ENCODE measurements at places on chromosomes 11 and 22. TPM values are rescaled to one million over a fixed set of nuclear protein-coding genes. Genes with fewer than 3 reads are reported as not detected.

DNA sequence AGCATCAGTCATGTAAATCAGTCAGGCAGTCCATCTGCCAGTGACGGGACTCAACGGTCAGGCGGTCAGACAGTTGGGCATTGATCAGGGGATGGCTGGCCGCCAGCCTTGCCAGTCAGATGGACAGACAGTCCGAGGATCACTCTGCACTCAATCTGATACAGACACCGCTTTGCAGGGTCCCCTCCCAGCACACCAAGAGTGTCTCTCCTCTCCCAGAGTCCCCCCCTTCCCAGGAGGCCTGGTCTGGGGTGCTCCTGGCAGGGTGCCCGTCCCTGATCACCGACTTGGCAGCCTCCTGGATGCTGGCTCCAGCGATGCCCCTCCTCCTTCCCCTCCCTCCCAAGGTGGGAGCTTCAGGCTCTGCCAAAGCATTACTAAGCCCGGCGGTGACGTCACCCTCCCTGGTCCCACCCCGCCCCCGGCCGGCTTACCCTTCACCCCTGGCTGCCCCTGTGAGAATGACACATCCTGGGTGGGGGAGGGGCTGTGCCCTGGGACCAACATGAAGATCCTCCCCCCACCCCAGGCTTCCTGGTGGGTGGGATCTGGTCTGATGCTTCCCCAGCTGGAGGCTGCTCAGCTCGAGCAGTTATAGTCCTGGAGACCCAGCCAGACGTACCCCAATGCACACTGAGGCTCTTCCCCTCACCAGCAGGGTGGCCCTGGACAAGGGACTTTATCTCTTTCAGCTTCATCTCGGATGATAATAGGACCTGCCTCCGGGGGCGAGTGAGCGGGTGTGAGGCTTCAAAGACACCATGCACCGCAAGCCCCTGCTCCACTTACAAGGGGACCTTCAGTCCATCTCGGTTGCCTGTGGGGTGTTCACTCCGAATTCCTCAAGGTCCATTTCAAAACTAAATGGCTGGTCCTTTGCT is 69.2 kb downstream of the CD82 start:
- DNase-seq: peak; percentile 47

GRCh38 chr11:11626128-11626527 is 4.3 kb upstream of the GALNT18 start:
- no peak for DNase-seq

GRCh38 chr11:12845739-12846358 is 163.3 kb upstream of the RASSF10 start:
- DNase-seq: no peak

DNA sequence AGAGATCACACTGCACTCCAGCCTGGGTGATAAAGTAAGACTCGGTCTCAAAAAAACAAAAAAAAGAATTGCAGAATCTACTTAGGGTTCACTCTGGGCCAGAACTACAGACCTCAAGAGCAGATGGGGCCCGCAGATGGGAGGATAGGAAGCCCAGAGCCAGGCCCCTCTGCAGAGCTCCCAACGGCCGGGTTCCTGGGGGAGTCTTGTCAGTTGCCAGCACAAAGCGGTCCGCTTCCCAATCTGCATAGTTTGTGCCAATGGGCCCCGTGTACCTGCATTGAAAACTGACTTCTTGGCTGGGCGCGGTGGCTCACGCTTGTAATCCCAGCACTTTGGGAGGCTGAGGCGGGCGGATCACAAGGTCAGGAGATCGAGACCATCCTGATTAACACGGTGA is 1.7 kb upstream of the CHID1 start:
- DNase-seq: no peak

- DNase-seq: peak; percentile 82
Measured at GRCh38 chr11:118240999-118241763, 11.0 kb downstream of the MPZL3 start.

- no peak for DNase-seq
Measured at GRCh38 chr22:49090853-49091135, 736.9 kb downstream of the BRD1 start.

GRCh38 chr11:34052608-34053160 is 1.2 kb downstream of the CAPRIN1 start:
- no peak for DNase-seq

GRCh38 chr22:23240639-23241389 is 60.5 kb downstream of the BCR start:
- peak; percentile 72 for DNase-seq

GRCh38 chr22:48785792-48786678 is 1041.6 kb downstream of the BRD1 start:
- DNase-seq: no peak

DNA sequence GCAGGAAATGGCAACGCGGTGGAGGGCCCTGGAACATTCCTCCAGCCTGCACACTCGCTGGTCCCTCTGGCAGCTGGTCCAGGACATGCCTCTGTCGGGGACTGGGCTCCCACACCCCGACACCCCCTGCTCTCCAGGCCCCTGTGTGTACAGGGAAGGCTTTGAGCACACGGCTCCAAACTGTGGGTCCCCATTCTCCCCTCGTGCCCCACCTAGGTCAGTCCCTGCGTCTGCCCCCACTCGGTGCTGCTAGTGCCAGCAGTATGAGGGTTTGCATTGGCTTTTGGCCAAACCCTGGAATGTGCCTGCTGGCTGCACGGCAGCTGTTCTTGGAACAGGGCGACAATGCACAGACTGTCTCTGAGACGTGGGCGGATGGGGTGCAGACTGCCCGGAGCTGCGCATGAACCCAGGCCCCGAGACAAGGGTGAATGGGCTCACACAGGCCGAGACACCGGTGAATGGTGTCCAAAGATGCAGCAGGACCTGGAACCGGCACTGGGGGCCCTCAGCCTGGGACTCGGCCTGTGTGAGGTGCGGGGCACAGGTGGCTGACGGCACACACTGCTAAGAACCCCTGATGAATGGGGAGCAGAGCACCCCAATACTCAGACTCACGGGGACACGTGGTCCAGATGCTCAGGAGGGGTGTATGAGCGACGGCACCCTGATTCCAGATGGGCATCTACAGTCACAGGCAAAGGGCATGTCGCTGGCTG is 7.5 kb upstream of the SYT8 start:
- no peak for DNase-seq

- peak; percentile 37 for DNase-seq
Measured at GRCh38 chr11:843086-843734, 558 bp downstream of the TSPAN4 start.

GRCh38 chr11:64633555-64634159 is 42.6 kb downstream of the SLC22A12 start:
- no peak for DNase-seq

- no peak for DNase-seq
Measured at GRCh38 chr22:48441553-48441850, 1386.2 kb downstream of the BRD1 start.

PLA2G3 gene
- total RNA-seq: not detected

FXYD2 gene
- 0.91 TPM for total RNA-seq

TTLL12 gene
- 85.2 TPM for total RNA-seq

PATE2 gene
- total RNA-seq: not detected

OR6M1 gene
- not detected for total RNA-seq
